ENCODE measurements at places on chromosomes 1 and 21. TPM values are rescaled to one million over a fixed set of nuclear protein-coding genes. Genes with fewer than 3 reads are reported as not detected.

The OLIG2 gene
- total RNA-seq, result not detected

The CRYBG2 gene
- total RNA-seq, result 18.6 TPM

The BTG2 gene
- 12.7 TPM for total RNA-seq

The HSPA6 gene
- 1.1 TPM for total RNA-seq

The GBP6 gene
- total RNA-seq, result not detected

The CYP4A22 gene
- total RNA-seq, result not detected

The S100A4 gene
- 452 TPM for total RNA-seq

The CFHR3 gene
- total RNA-seq, result not detected

The RNF223 gene
- total RNA-seq, result 4.3 TPM

The LIN28A gene
- 77.8 TPM for total RNA-seq

The GNG4 gene
- total RNA-seq, result 3.4 TPM

The LCE1E gene
- total RNA-seq, result not detected

The FCRLB gene
- 1.5 TPM for total RNA-seq

The GIPC2 gene
- not detected for total RNA-seq

The OR2G6 gene
- total RNA-seq, result not detected

The S100A14 gene
- total RNA-seq, result not detected

The GABRD gene
- total RNA-seq, result 1.2 TPM

The MPL gene
- total RNA-seq, result not detected

The ACADM gene
- 44.4 TPM for total RNA-seq

The AIM2 gene
- total RNA-seq, result not detected

The ITPKB gene
- 15.2 TPM for total RNA-seq

The APOBEC4 gene
- total RNA-seq, result not detected

The SLC25A34 gene
- not detected for total RNA-seq

The AJAP1 gene
- total RNA-seq, result 0.68 TPM

The SH3BP5L gene
- 23.1 TPM for total RNA-seq

The SZRD1 gene
- 109 TPM for total RNA-seq

The PTAFR gene
- total RNA-seq, result 0.27 TPM

The SON gene
- total RNA-seq, result 90.8 TPM

The SLC30A1 gene
- total RNA-seq, result 16.6 TPM
